ENCODE measurements at places on chromosomes 13 and 19. TPM values are rescaled to one million over a fixed set of nuclear protein-coding genes. Genes with fewer than 3 reads are reported as not detected.

APOC4 gene
- total RNA-seq: not detected

SIGLEC5 gene
- not detected for total RNA-seq

GPC6 gene
- not detected for total RNA-seq

ZNF560 gene
- 2.4 TPM for total RNA-seq

TYK2 gene
- total RNA-seq: 102 TPM

CLEC17A gene
- total RNA-seq: not detected

EPN1 gene
- total RNA-seq: 274 TPM

MEF2B gene
- total RNA-seq: 1.8 TPM

RDH8 gene
- total RNA-seq: not detected

PCP2 gene
- total RNA-seq: 1.0 TPM

PROZ gene
- total RNA-seq: not detected

NECTIN2 gene
- 115 TPM for total RNA-seq

ADGRE2 gene
- total RNA-seq: 0.26 TPM

PNMA8A gene
- not detected for total RNA-seq

ZNF566 gene
- 7.9 TPM for total RNA-seq

GRK1 gene
- not detected for total RNA-seq

EPS8L1 gene
- total RNA-seq: 111 TPM

CCDC169 gene
- total RNA-seq: 6.9 TPM

GRCh38 chr19:35307931-35308330 is 16.0 kb downstream of the MAG start:
- DNase-seq: no peak

DNA sequence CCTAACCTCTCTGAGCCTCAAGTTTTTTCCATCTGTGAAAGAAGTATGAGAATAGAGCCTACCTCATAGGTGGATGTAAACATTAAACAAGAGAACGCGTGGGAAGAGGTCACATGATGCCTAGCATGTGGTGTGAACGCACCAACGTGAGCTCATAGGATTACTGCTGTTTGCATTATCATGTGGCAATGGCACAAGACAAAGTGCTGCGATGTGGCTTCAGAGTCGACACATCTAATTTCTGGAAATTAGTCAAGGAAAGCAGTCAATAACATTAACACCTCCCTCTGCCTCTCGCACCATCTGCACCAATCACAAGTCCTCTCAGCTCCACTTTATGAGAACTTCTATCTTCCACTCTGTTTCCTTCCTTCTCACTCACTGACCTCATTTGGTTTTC is 489.7 kb downstream of the COG6 start:
- no peak for DNase-seq

- no peak for DNase-seq
Observed at GRCh38 chr19:11090997-11091702, 1.9 kb downstream of the LDLR start.

GRCh38 chr13:113650275-113650674 is 7.7 kb downstream of the ATP4B start:
- no peak for DNase-seq

DNA sequence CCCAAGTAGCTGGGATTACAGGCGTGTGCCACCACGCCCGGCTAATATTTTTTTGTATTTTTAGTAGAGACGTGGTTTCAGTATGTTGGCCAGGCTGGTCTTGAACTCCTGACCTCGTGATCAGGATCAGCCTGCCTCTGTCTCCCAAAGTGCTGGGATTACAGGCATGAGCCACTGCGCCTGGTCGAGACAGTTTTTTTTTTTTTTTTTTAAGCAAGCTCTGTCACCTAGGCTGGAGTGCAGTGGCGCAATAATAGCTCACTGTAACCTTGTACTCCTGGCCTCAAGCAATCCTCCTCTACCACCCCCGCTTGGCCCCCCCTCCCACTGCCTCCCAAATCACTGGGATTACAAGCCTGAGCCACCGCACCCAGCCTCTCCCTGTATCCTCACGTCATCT is 6.4 kb upstream of the MAP2K7 start:
- DNase-seq: no peak

DNA sequence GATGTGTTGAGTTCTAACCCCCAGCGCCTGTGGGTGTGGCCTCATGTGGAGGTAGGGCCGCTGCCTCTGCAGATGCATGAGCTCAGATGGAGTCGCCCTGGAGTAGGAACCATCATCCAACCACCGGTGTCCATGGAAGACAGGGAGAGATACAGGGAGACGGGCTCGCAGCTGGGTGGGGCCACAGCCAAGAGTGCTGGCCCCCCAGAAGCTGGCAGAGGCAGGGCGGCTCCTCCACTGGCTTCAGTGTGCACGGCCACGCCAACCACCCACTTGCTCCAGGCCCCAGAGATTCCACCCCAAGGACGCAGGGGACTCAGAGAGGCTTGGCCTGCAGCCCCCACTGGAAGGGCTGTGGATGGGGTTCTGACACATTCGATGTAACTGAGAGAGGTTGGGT is 5.4 kb upstream of the MCF2L start:
- DNase-seq: no peak

GRCh38 chr13:35714121-35714520 is 237.6 kb upstream of the MAB21L1 start:
- DNase-seq: peak; percentile 55

DNA sequence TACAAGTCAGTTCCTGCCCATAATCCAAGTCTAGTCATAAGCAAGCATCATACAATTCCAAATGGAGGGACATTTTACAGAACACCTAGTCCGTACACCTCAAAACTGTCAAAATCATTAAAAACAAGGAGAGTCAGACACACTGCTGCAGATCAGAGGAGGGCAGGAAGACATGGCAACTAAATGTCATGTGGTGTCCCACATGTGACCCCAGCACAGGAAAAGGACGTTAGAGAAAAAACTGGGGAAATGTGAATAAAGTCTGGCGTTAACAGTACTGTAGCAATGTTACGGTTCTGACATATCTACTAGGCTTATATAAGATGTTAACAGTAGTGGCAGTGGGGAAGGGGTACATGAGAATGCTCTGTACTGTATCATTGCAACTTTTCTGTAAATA is 2.3 kb downstream of the ZSCAN5A start:
- DNase-seq: no peak

GRCh38 chr19:43124360-43124759 is 41.9 kb upstream of the PSG2 start:
- DNase-seq: no peak

- no peak for DNase-seq
Observed at GRCh38 chr19:4301590-4302242, 473 bp downstream of the TMIGD2 start.

GRCh38 chr13:31050486-31051400 is 111.0 kb downstream of the HSPH1 start:
- DNase-seq: no peak

- DNase-seq: no peak
Observed at GRCh38 chr13:67943116-67943515, 713.0 kb upstream of the PCDH9 start.

- no peak for DNase-seq
Observed at GRCh38 chr13:64158908-64159307, 2743.3 kb upstream of the PCDH20 start.

GRCh38 chr13:100543872-100544602 is 44.6 kb downstream of the GGACT start:
- no peak for DNase-seq

DNA sequence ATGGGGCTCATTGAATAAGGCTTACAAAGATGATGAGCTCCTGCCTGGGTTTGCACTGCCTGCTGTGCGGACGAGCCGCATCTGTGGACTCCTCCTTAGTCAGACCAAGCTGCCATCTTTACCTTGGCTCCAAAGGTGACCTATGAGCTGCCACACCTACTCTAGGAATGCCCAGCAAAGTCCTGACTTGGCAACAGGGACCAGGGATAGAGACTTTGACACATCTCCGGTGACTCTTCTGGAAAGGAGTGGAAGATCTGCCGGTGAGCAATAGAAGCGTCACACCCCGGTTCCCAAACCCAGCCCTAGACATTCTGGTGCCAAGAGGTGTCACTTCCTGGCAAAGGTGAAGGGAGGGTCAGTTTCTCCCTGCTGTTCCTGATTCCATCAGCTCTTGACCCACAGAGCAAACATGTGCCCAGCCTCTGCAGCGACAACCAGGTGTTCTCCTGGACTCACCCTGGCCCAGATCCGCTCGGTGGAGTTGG is 50.2 kb upstream of the GTF3A start:
- DNase-seq: no peak

DNA sequence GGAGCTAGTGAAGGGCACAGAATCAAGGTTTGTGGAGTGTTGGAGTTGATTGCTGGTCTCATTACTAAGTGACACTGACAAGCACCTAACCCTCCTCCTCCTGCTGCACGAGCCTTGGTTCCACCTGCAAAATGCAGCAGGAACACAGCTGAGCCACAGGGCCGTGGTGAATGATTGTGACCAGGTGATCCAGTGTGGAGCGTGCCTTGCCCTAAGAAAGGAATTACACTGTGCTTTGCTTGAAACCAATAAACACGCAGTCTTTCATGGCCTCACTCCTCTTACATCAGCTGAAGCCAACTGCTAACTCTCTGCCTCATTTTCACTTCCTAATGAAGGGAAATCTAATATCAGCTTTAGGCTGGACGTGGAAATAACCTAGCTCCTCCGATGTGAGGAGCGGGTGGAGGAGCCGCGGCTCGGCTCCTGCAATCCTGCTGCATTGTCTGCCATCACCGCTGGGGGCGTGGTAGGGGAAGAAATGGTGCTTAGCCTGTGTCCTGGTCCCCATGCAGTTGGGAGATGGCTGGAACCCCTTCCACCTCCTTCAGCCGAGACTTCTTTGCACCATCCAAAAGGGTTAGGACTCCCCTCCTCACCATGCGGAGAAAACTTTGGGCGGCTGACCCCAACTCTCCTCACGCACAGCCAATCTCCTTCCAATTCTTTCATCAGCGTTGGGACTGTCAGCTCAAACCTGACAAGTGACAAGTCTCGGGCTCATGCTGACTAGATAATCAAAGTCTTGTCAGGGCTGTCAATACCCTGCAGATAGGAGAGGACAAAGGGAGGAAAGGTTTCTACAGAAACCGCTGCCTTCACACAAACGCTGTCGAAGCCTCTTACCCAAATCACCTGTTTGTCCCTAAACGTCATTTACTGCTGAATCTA is 427.9 kb downstream of the ZNF536 start:
- peak; percentile 17 for DNase-seq

DNA sequence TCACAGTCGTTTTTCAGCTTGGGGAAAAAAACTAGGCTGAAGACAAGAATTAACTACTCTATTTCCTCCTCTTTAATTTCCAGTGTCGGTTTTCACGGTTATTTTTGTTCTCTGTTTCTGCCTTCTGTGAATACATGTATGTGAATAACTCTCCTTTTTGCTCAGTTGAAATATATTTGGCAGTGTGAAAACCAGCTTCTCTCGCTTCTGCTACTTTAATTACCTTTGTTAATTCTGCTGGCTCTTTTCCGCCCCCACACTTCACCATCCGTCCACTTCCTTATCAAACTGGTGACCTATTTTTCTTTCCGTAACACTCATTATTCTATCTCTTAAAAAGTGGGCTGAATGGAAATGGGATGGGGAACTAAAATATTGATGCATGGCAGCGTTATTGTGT is 126.4 kb downstream of the POU4F1 start:
- DNase-seq: no peak

- no peak for DNase-seq
Observed at GRCh38 chr13:83453723-83454122, 428.6 kb downstream of the SLITRK1 start.

GRCh38 chr13:28606466-28606865 is 52.5 kb upstream of the POMP start:
- DNase-seq: no peak

- DNase-seq: no peak
Observed at GRCh38 chr13:69092615-69093322, 1014.9 kb upstream of the ATXN8OS start.

DNA sequence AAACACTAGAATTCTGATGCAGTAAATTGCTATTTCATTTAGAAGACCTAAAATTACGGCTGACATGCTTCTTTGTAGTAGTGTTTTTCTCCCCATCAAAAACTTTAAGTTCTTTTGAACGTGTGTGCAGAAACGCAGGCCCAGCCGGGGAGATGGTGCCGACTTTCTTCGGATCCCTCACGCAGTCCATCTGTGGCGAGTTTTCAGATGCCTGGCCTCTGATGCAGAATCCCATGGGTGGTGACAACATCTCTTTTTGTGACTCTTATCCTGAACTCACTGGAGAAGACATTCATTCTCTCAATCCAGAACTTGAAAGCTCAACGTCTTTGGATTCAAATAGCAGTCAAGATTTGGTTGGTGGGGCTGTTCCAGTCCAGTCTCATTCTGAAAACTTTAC is 98.3 kb downstream of the TNFRSF19 start:
- DNase-seq: no peak

- no peak for DNase-seq
Observed at GRCh38 chr19:8580710-8581281, 3.6 kb upstream of the MYO1F start.

DNA sequence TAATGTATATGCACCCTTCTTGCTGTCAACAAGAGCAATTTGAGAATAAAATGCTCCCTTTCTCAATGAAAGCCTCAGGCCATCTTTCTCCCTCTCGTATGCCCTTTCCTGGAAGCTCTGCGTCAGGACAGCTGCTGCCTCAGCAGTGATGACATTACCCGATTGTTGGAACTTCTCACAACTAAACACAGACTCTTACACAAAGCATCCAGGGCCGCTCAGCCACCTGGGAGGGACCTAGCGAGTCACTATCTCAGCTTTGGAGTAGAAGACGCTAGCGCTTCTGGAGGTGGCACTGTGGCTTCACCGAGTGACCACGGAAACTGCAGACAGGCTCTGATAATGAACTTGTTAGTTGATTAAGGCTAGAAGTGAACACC is 153.2 kb upstream of the SOX1 start:
- no peak for DNase-seq

DNA sequence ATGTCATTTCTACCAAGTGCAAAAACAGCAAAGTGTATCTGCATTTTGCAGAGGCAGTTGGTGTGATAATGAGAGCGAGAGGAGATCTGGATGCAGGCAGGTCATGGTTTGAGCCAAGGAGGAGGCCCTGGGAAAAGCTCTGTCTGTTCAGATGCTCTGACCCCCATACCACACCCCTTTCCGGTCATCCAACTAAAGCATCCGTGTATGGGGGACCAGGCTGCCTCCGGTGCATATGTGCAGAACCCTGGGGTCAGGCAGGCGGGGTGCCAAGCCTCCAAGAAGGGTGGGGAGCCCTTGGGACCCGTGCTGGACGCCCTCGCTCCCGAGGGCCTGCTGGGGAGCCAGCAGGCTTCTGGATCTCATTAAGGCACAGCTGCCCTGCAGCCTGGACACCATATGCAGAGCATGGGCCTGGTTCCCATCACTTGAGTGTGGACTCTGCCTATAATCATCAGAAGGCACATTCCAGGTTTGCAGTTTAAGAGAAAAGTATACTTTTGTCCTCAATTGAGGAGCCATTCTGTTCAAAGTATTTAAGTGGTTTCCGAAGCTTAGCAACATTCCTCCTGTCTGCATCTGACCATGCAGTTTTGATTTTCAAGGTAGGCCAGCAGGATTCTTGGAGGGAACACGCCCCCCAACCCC is 56.1 kb downstream of the ALOX5AP start:
- DNase-seq: no peak

- DNase-seq: no peak
Observed at GRCh38 chr13:96450326-96451020, 360.6 kb downstream of the HS6ST3 start.

GRCh38 chr19:42024622-42025111 is 30.6 kb upstream of the ATP1A3 start:
- DNase-seq: peak; percentile 62
